Stimulated activated CD4-positive, alpha-beta T cell treated with anti-CD3 and anti-CD28 coated beads, Interleukin-1b, Interleukin-23, amount 100 ng/mL, for 4 hours (primary cell): ENCODE measurements at places on chromosomes 13 and 19.
A peak's percentile ranks its signal among the peaks of the same experiment; 100 is the strongest.

GRCh38 chr13:112877066-112877465 lies 91.9 kb upstream of the MCF2L start:
- no peak for DNase-seq

DNA sequence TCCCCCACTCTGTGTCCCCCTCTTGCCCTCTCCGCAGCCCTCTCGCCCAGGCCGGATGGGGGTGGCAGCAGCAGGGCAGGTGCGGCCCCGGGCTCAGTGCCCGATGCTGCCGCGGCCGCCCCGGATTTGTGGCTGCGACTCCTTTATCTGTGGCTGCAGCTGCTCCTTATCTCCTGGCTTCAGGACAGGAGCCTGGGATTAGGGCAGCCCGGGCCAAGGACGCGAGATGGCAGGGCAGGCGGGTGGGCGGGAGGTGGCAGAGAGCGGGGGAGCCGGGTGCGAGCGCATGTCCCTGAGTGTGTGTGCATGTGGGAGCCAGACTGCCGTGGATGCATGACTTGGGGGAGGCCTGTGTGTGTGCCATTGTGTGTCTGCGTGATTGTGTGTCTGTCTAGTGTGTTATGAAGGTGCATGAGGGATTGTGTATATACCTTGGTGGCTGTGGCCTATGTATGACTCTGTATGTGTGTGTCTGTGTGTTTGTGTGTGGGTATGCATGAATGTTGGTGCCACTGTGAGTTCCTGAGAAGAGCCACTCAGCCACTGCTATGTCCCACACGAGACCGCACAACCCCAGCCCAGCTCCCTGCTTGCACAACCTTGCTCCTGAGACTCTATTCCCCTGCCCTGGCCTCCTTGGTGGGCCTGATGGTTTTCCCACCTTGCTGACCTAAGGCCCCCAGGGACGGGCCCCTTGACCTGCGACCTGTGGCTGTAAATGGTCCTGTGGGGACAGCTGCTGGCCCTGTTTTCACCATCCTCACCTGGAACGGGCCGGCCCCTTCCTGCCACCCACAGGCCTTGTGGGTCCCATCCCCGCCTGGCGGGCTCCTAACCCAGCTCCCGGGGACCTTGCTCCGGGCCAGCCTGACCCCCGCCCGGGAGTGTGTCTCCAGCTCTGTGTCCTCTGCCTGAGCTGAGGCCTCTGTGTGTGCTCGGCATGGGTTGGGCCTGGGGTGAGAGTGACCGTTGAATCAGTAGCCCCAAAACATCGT lies 5.3 kb upstream of the NRTN start:
- no peak for DNase-seq

DNA sequence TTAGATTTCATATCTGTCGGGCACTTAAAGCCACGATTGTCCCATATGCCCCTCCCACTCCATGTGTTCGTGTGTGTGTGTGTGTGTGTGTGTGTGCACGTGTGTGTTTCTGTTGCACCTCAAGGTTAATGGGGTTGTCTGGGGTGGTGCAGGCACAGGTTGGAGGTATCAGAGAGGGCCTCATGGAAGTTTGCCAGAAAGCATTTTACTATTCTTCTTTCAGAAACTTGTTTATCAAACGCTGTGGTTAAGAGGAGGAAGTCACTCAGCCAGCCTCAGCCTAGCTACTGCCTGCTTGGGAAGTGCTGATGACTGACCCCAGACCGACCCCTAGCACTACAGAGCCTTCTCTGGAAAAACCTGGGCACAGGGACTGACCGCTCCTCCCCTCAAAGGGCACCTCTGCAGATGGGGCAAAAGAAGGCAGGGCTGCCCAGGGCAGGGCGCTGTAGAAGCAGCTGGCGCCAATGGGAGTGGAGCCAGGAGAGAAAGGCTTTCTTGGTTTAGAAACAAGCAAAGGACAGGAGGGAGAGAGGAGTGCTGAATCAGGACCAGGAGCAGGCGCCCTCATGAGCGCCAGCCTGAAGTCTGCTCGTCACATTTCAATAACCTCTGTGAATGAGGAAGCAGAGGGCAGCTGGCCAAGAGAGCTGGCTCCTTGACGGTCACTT lies 3.9 kb downstream of the SIAH3 start:
- DNase-seq = no peak

DNA sequence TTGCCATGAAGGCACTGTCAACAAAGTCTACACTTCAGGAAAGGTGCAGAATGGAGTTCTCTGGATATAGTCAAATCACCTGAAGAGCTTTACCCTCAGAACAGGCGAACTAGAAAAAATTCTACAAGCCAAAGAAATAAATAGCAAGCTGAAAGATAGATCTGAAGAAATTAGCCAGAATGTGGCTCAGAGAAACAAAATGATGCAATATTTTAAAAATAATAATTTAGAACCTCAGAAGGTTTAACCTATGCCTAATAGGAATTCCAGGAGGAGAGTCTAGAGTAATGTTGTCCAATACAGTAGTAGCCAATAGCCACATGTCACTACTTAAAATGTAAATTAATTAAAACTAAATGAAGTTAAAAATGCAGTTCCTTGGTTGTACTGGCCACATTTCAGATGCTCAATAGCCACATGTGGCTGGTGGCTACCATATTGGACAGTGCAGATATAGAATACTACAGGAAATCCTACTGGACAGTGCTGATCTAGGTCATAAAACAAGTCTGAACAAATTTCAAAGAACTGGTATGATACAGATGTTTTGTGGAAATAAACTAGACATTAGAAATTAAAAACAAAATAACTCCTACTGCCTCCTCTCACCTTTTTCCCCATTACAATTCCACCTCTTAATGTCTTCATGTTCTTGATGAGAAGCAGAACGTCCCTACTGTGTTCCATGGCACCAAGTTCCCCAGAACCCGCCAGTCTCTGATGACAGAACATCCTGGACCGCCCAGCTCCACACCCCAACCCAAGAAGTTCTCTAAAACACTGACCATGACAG lies 679 bp upstream of the CDADC1 start:
- DNase-seq = no peak

- DNase-seq = no peak
Measured at GRCh38 chr13:85616275-85616674, 182.9 kb downstream of the SLITRK6 start.

DNA sequence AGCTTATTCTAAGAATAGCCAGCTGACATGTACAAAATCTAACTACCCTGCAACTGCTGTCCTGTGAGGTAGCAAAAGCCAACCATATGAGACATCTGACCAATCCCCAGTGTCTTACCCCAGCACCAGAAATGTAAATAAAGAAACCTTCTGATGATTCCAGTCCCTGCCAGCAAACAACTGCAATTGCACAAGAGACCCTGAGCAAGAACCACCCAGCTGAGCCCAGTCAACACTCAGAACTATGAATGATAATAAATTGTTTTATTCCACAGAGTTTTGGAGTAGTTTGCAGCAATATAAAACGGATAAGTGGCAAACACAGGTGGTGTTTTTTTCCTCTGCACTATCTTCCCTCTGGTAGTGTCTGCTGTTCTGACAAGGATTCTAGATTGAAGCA lies 94.9 kb downstream of the ERCC5 start:
- no peak for DNase-seq

- DNase-seq = no peak
Measured at GRCh38 chr19:1172353-1173158, 1.5 kb downstream of the SBNO2 start.

GRCh38 chr19:2428756-2429711 lies 1.6 kb upstream of the TIMM13 start:
- DNase-seq = no peak

GRCh38 chr19:8107301-8107903 lies 42.0 kb downstream of the FBN3 start:
- no peak for DNase-seq

DNA sequence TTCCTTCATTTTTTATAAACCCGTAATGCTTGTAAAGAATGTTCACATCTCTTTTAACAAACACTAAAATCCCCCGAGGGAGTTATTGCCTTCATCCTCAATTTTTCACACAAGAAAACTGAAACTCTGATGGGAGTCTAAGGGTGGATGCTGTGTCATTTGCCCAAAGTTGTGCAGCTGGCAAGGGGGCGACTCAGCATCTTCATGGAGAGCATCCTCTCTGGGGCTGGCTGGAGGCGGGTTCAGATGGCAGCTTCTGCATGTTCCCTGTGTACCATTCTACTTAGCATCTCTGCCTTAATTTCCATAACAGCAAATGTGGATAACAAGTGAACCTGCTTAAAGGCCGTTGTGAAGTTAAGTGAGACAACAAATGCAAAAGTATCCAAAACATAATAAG lies 256.4 kb downstream of the IRS2 start:
- DNase-seq = no peak

DNA sequence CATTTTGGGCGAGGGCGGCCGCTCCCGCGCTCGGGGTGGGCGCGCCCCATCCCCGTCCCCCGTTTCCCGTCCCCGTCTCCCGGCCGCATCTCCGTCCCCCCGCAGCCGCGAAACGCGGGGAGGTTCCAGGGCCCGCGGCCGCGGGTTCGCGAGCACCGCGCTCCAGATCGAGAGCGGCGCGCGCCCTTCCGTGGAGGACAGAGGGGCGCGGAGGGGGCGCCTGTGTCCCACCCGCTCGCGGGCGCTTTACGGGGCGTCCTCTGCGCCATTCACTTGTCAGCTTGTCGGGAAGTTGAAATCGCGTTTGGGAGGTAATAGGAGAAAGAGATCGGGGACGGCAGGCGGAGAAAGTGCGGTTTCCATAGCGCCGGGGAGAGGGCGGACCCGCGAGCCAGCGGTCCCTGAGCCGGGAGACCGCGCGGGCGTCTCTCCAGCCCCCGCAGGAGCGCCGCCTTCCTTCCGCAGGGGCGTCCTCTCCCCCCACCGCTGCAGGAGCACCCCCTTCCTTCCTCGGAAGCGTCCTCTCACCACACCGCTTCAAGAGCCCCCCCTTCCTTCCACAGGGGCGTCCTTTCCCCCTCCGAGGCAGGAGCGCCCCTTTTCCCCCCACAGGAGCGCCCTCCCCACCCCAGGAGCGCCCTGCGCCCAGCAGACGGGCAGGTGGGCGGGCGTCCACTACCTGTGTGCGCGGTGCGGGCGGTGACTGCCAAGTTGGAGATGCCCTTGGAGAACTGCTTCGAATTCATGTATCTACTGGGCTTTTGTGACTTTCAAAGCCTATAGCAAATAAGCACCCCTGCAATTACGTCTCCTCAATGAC lies 962 bp upstream of the IRS2 start:
- peak; percentile 22 for DNase-seq

- no peak for DNase-seq
Measured at GRCh38 chr13:22451327-22451741, 729.4 kb upstream of the SGCG start.

DNA sequence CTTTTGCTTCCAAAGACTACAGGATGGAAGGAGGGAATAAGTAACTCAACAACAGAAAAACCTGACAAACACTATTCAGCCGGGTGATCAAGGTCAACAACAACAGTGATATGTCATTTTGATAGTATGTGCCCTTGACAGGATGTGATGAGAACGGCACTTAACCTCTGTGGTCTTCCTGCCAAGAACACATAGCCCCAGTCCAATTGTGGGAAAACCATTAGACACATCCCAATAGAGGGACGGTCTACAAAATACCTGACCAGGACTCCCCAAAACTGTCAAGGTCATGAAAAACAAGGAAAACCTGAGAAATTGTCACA lies 43.1 kb upstream of the AMER2 start:
- DNase-seq = no peak

DNA sequence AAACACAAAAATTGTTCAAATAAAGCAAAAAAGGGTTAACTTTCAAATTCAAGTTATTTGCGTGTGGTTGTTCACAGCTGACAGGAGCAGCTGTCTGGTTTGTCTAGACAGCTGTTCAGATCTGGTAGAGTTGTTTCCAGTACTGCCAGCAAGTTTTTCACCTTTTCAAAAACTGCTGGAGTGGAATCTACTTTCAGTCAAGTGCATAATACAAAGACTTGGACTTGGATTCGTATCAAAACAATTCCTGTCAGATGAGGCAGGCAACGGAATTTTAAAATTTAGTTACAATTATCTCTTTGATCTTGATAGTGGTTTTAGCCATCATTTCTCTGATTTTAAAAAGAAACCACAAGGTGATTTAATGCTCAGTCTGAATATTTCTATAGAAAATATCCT lies 51.7 kb upstream of the EEF1AKMT1 start:
- no peak for DNase-seq

DNA sequence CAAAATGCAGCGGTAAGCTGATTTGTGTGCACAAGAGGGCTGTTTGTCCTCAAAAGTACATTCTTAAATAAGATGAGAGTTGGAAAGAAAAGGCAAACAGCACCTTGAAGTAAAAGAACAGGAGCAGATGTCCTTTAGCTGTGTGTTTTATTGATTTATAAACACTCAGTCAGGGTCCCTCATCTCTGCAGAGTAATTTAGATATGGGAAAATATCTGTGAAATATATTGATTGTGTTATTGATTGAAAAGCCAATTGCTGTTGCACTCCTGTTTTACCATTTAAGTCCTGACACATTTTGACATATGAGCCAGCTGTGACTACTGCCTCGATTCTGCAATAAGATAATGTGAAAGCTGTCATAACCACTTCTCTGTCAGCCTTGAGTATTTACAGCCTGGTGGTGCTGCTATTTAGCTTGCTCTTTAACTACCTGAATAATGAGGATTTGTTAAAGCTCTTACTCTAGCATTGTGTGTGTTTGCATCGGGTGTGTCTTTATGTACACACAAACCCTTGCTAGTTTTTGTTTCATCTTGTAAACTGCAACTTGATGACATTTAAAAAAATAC lies 550.1 kb downstream of the DACH1 start:
- DNase-seq = no peak

- DNase-seq = no peak
Measured at GRCh38 chr13:46884531-46884930, 12.3 kb downstream of the HTR2A start.

DNA sequence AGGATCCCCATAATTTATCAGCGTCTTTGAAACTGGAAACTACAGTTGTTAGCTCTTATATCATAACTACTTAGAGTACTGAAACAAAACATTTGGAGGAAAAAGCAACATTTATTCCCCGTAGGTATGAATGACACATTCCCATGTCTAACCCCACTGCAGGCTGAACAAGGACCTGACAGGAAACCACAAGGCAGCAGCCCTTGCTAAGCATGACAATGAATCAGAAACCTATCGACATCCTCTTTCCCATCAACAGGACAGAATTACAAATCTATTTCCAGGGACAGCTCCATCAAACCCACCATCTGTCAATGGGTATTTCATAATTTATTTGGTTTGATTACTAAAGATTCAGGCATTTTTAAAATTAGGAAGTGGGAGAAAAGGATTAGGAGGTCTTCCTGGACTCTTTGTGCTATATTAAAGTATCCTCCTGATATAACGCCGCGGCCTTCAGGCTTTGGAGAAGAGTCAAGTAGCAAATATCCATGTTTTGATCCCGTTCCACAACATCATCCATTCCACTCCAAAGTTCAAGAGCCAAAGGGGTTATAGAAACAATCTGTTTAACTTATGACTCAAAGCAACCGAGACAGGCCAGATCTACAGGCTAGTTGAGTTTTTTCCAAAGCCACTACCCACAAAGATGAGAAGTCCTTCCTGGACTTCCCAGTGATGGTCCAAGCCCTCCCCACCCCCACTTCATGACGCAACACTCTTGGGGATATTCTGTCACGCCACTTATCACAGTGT lies 51.1 kb downstream of the FAM216B start:
- no peak for DNase-seq

DNA sequence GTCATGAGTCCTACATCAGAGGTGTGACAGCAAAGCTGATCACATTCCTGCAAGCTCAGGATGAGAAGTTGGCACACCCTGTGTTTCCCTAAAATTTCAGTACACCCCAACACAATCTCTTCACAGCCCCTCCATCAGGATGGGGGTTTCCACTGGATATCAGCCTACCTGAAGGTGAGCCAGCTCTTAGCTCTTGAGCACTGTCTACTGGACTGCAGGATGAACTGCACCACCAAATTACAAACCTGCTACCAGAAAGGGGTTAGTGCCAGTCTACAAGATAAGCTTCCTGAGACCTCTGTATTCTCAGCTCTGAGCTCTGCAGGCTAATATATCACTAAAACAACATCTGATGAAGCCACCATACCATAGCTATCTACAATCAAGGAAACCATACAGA lies 1616.2 kb upstream of the SPRY2 start:
- no peak for DNase-seq
